ENCODE measurements at places on chromosomes 1 and 21. TPM values are rescaled to one million over a fixed set of nuclear protein-coding genes. Genes with fewer than 3 reads are reported as not detected.
A peak's percentile ranks its signal among the peaks of the same experiment; 100 is the strongest.

DNA sequence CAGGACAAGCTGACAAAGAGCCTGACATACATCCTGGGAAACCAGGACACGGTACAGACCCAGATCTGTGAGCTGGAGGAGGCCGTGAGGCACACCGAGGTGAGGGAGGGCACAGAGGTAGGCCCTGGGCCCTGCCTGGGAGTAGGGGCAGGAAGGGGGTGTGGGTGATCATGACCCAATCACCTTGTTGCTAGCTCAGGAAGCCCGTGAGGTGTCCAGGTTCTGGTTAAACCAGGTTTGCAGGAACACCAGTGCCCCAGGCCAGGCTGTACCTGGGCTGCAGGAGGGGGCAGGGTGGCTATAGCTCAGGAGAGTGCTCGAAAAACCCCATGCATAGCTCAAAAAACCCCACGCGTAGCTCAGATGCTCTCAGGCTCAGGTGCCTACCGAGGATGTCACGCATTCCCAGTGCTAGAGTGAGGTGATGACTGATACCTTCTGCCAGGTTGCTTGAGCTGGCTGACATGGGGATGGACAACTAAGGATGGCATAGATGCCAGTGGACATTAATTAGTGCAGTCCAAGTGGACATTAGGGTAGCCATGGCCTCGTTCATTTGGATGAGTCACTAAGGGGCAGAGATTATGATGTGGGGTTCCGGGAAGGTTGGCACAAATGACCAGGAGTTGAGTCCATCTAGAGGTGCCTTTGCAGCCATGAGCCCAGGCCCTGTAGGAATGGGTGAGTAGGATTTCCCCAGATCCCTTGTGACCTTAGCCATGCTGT, 3.7 kb downstream of the TRIM46 start:
- H3K4me1 ChIP-seq: peaks cover 17% of the 10 kb centered on the region
- no peaks in the 10 kb centered on the region for H3K27me3 ChIP-seq
- peaks cover 2% of the 10 kb centered on the region for H3K36me3 ChIP-seq
- H3K27ac ChIP-seq: no peak overlapping the region
- H3K4me3 ChIP-seq: no peak overlapping the region

- H3K36me3 ChIP-seq: peaks cover 58% of the 10 kb centered on the region
- no peak for DNase-seq
- no peaks in the 10 kb centered on the region for H3K27me3 ChIP-seq
Observed at GRCh38 chr21:33514229-33514628, 22.7 kb upstream of the DNAJC28 start.

Gene KCNJ9
- not detected for total RNA-seq

Gene HDGF
- total RNA-seq: 190 TPM

DNA sequence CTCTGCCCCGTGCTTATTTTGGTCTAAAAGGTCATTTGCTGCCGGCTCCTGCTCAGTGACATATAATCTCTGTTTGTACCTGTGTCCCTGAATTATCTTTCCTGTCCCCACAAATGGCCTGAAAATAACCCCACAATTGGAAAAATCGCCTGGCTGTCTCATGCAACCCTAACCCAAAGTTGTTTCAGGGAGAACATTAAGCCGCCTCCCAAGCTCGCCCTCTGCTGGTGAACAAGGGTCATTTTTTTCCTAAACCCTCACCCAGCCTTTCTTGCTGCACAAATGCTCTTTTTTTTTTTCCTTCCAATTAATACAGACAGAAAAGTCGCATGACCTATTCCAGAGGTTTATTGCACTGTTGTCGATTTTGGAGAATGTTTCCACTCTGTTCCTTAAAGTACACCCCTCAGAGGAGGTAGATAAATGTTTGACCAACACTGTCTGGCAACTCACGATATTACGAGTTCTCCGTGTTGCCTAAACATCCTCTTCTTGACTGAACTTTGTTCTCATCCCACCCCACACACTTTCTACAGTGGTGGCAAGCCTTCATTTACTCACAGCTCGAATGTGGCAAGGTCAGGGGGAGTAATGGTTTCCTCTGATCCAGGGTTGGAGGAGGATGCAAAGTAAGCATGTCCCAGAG, 148.7 kb downstream of the ZZZ3 start:
- peaks cover 29% of the 10 kb centered on the region for H3K4me1 ChIP-seq
- peak overlapping the region; percentile 11 for H3K27ac ChIP-seq
- peak; percentile 43 for DNase-seq
- no peaks in the 10 kb centered on the region for H3K27me3 ChIP-seq
- no peak overlapping the region for H3K4me3 ChIP-seq
- no peaks in the 10 kb centered on the region for H3K36me3 ChIP-seq

GRCh38 chr1:155206891-155207805, 549 bp downstream of the THBS3 start:
- no peaks in the 10 kb centered on the region for H3K27me3 ChIP-seq
- peaks cover 20% of the 10 kb centered on the region for H3K4me1 ChIP-seq
- H3K27ac ChIP-seq: peak overlapping the region; percentile 73
- H3K4me3 ChIP-seq: peak overlapping the region; percentile 56
- no peaks in the 10 kb centered on the region for H3K36me3 ChIP-seq

- peaks cover 11% of the 10 kb centered on the region for H3K36me3 ChIP-seq
- H3K27me3 ChIP-seq: no peaks in the 10 kb centered on the region
- peak; percentile 97 for DNase-seq
- peak overlapping the region; percentile 100 for H3K27ac ChIP-seq
Observed at GRCh38 chr1:156126630-156127534, 12.4 kb downstream of the LMNA start.

- no peaks in the 10 kb centered on the region for H3K27me3 ChIP-seq
- H3K27ac ChIP-seq: no peak overlapping the region
- H3K4me3 ChIP-seq: no peak overlapping the region
- no peaks in the 10 kb centered on the region for H3K4me1 ChIP-seq
- H3K36me3 ChIP-seq: no peaks in the 10 kb centered on the region
Observed at GRCh38 chr1:57623039-57623790, 199.4 kb upstream of the DAB1 start.

GRCh38 chr1:43981135-43981491, 2.1 kb downstream of the B4GALT2 start:
- DNase-seq: no peak
- H3K4me3 ChIP-seq: no peak overlapping the region
- no peak overlapping the region for H3K27ac ChIP-seq
- no peaks in the 10 kb centered on the region for H3K27me3 ChIP-seq

DNA sequence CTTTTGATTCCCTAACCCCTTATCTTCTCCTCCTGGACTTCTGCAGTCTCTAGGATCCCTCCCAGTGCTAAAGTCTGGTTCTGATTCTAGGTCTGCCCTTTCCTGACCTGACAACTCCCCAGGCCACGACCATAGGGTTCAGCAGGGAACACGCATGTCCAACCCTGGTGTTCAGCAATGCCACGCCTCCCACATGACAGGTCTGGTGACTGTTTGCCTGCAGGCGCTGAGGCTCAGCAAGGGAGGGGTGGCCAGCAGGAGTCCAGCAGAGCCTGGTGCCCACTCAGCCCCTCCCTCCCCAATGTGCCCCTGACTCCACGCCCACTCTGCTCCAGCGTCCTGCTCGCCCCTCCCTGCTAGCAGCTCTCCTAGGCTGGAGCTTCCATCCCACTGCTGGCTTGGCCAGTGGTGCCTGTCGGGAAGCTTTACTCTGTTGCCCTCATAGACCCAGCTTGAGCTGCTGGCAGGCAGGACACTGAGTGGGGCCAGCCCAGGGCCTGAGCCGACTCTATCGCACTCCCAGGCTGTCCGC, 17.3 kb downstream of the SLC9A1 start:
- H3K27ac ChIP-seq: no peak overlapping the region
- no peaks in the 10 kb centered on the region for H3K27me3 ChIP-seq
- DNase-seq: no peak
- H3K4me1 ChIP-seq: peaks cover 13% of the 10 kb centered on the region
- no peaks in the 10 kb centered on the region for H3K36me3 ChIP-seq
- H3K4me3 ChIP-seq: no peak overlapping the region

Gene HCRTR1
- not detected for total RNA-seq

- H3K27me3 ChIP-seq: no peaks in the 10 kb centered on the region
- H3K27ac ChIP-seq: no peak overlapping the region
- no peak overlapping the region for H3K4me3 ChIP-seq
- H3K36me3 ChIP-seq: peaks cover 4% of the 10 kb centered on the region
Observed at GRCh38 chr21:45534636-45535331, 7.5 kb downstream of the SLC19A1 start.
